IPS-NIHi11 (cell line): ENCODE measurements at places on chromosomes 16 and 17.

DNA sequence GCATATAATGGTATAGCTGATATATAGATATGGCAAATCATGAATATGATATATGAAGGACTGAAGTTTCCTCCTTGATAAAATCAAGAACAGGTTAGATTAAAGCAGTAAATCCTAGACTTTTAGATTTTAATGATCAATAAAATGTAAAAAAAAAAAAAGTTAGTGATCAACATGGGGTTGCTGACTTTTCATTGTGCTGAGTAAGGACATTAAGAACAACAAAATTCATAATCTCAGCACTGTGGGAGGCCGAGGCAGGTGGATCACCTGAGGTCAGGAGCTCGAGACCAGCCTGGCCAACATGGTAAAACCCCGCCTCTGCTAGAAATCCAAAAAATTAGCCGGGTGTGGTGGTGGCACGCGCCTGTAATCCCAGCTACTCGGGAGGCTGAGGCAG lies 10.4 kb upstream of the CHD3 start:
- no peak for DNase-seq

- DNase-seq, result no peak
Observed at GRCh38 chr17:46978489-46979146, 435 bp downstream of the RPRML start.

GRCh38 chr17:80364091-80364691 lies 50.8 kb upstream of the ENDOV start:
- DNase-seq, result peak; percentile 64

- DNase-seq, result no peak
Observed at GRCh38 chr17:4856937-4857314, 23.8 kb downstream of the MINK1 start.

DNA sequence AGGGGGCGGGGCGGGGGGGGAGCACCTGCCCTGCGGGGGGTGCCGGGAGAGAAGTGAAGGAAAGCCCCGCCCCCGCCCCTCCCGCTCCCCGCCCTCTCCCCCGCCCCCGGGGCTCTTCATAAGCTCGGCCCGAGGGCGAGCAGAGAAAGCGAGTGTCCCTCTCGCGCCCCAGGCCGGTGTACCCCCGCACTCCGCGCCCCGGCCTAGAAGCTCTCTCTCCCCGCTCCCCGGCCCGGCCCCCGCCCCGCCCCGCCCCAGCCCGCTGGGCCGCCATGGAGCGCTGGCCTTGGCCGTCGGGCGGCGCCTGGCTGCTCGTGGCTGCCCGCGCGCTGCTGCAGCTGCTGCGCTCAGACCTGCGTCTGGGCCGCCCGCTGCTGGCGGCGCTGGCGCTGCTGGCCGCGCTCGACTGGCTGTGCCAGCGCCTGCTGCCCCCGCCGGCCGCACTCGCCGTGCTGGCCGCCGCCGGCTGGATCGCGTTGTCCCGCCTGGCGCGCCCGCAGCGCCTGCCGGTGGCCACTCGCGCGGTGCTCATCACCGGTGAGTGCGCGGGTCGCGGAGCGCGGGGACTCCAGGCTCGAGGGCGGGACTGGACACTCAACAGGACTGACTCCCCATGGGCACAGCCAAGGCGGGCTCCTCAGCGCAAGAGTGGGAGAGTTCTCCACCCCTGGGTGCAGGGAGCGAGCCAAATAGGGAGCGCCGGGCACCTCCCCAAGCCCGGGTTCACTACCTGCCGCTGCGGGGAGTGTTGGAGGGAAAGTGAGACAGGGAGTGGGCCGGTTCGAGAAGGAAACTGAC lies at the start of gene HSD11B2:
HSD11B2 (plus strand) TSS at position 145 of the 798 bp plus-strand sequence; CDS start at position 273, 128 bp downstream.
- DNase-seq, result peak; percentile 88

DNA sequence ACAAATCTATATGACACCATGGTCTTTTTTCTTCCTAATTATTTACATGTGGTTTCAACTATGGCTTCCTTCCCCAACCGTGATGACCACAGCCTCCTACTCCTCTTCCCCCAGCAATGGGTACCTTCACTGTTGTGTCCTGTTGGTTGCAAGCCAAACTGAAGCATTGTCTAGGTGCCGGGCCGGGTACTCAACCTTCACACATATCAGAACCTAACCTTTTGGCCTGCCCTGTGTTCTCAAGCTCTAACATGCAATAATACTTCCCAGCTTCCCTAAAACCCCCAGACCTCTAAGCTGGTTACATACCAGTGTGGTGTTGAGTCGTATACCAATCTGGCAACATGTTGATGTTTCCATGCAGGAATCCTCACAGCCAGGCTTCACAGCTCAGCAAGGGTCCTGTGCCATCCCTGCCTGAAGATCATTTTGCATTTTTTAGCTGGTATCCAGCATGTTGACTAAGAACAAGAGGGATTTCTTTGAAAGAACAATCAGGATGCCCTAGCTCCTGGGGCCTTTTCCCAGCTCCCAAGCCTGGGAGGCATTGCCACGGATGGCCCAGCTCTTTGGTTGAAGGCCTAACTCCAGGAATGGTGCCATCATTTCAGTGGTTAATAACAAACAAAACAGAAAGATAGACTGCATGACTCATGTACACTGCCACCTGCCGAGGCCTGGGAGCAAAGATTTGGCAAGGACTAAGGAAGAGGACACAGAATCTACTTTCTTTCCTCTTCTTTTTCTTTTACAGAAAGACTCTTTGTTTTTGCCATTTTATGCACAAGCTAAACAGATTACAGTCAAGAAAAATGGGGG lies 373.7 kb upstream of the SALL1 start:
- DNase-seq, result no peak

DNA sequence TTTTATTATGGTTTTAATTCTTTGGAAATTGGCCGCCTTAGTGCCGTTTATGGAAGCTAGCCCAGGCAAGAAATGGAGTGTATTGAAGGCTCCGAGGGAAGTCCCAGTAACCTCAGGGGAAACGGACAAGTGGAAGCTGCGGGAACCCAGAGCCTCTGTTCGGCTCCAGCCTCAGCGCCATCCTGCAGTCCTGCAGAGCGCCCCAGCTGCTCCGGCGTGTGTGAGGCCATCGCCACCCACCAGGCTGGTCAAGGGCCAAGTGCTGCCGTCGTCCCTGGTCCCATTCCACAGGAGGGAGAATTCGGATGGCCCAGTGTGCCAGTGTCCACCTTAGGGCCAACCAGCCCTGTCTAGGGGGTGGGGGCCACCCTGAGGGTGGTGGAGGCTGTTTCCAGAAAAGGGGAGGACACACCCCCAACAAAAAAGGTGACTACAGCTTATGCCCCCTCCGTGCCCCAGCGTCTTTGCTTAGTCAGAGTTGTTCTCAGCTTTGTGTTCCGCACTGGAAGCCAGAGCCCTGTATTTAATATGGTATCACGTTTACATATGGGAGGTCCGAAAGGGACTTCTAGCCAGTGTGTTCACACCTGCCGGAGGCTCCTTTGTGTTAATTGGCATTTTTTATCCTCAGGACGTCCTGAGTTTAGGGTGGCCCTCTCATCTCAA lies 13.0 kb downstream of the MGRN1 start:
- DNase-seq, result no peak

- no peak for DNase-seq
Observed at GRCh38 chr17:43826206-43826605, 6.7 kb downstream of the MPP3 start.

DNA sequence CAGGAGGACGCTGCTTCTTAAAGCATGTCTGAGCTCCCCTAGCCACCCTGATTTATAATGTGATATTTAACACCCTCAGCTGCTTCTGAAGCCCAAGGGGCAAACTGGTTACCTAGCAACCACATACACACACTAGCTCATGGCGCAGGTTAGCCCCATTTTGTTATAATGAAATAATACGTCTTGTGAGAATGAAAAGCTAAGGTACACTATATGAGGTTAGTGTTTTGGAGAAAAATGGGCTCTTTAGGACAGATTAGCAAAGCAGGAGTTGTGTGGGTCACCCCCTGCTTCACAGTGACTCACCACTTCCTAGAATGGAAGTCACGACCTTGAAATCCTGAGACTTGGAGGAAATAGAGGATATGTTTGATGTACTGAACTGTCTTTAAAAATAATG lies 404.8 kb upstream of the HSBP1 start:
- DNase-seq, result no peak

GRCh38 chr17:38464251-38464722 lies 36.0 kb downstream of the ARHGAP23 start:
- no peak for DNase-seq
